ENCODE measurements at places on chromosomes 1 and 21.

- peak; percentile 72 for DNase-seq
Measured at GRCh38 chr1:154961207-154962155, at the start of gene PYGO2. PYGO2 (minus strand) TSS chr1:154961782; CDS start chr1:154961576, 206 bp downstream.

GRCh38 chr1:226371866-226372490, 35.9 kb downstream of the PARP1 start:
- DNase-seq, result no peak

- DNase-seq, result no peak
Measured at GRCh38 chr1:52613636-52614373, 11.6 kb downstream of the GPX7 start.

GRCh38 chr1:1470626-1471388, 758 bp upstream of the ATAD3B start:
- peak; percentile 8 for DNase-seq

GRCh38 chr1:12359359-12360133, 129.7 kb downstream of the VPS13D start:
- no peak for DNase-seq

DNA sequence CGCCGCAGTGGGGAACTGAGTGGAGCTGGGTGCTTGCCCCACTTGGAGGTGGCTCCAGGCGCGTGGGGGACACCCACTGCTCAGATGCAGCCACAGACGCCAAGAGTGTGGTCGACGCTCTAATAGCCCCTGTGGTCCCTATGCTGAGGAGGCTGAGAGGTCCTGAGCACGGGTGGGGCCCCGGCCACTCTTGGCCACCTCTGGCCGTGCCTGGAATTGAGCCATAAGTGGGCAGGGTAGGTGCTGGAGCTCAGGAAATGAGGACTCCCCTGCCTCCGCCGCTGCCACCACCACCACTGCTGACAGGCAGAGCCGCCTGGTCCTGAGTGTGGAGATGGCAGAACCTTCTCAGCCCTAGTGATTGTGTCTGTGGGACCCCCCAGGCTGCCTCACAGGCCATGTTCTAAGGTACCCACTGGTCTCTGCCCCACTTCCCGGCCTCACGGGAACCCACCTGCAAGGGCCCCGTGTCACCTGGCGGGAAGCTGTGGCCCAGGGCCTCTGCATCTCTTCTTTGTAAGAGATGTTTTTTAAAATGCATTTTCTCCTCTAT, 34.6 kb upstream of the DIP2A start:
- peak; percentile 53 for DNase-seq

- no peak for DNase-seq
Measured at GRCh38 chr1:24908591-24909259, 21.4 kb downstream of the RUNX3 start.

DNA sequence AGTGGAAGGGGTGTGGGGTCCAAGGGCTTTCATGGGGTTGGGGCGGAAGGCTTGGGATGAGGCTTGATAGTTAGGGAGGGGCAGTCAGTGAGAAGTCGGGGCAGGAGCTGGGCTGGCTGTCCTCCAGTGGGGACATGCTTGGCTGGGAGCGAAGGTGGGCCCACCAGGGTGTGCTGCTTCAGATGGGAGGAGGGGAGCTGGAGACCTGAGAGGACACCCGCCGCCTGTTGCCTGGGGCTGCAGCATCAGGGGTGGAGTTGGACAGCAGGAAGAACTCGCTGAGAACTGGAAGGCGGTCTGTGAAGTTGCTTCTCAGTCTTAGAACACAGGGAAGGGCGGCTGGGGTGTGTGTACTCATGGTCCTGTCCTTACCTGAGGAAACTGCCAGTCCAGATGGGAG, 1.6 kb downstream of the THEM5 start:
- no peak for DNase-seq

- peak; percentile 94 for DNase-seq
Measured at GRCh38 chr1:39738622-39739366, at the start of gene PPIE. PPIE (plus strand) TSS chr1:39738882; CDS start chr1:39738901, 19 bp downstream.

- DNase-seq, result no peak
Measured at GRCh38 chr1:25569597-25570396, 26.4 kb downstream of the LDLRAP1 start.

DNA sequence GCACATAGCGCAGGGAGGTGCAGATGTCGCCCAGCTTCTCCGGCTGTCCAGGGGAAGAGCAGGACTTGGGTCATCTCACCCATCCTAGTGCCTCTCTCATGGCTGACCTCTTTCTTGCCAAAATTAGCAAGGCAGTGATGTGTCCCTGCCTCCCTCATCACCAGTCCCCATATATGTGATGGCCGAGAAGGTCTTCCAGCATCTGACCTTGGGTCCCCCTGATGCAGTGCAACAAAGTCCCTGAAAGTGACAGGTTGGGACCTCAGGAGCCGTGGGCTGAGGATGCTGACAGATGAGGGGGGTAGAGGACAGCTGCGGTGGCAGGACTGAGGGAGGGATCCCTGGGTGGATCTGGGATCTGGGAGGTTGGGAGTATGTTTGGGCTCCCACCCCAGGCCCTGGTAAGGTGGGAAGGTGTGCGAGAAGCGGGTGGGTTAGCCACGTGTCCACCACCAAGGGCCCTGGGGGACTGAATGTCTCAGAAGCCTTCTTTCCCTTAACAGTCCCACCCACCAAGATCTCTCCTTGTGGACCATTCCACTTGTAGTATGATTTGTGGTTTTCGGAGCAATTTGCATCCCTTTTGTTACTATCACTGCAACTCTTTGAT, 109.7 kb downstream of the SYT2 start:
- DNase-seq, result no peak

- no peak for DNase-seq
Measured at GRCh38 chr21:35658242-35658641, 402.1 kb downstream of the SETD4 start.

DNA sequence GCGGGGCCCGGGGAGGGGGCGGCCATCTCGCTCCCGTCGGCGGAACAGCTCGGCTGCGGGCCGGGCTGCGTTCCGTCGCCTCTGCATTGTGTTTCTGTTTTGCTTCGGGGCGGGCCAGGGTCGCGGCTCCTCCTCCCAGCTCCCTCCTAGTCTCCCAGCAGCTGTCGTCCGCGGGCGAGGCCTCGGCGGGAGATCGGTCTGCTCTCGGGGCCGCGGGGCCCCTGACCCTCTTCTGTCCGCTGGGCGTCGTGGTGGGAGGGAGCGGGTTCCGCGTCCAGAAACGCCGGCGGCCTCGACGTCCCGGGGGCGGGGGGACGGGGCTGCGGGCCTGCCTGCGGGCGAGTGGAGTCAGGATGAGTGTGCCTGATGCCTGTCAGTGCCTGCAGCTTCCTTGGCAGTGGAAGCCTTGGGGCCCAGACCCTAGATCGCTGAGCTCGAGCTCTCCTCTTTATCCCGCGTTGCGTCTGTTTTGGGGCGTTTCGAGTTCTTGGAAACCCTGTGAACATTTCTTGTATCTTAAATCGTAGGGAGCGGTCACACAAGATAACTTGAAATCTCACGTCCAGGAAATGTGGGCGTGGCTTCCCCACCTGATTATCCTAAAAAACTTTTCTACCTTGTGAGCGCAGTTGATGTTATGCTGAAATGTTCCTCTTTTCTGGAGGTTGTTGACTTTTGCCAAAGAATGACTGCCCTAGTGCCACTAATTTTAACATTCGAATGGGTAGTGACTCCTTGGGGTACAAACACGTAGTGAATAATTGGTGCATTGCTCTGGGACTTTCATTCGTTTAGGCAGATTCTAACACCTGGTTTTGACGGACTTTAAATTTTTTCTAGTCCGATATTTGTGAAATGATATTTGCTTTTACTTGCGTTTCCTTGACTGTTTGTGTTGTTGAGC, 676 bp downstream of the MORC3 start:
- DNase-seq, result peak; percentile 39

DNA sequence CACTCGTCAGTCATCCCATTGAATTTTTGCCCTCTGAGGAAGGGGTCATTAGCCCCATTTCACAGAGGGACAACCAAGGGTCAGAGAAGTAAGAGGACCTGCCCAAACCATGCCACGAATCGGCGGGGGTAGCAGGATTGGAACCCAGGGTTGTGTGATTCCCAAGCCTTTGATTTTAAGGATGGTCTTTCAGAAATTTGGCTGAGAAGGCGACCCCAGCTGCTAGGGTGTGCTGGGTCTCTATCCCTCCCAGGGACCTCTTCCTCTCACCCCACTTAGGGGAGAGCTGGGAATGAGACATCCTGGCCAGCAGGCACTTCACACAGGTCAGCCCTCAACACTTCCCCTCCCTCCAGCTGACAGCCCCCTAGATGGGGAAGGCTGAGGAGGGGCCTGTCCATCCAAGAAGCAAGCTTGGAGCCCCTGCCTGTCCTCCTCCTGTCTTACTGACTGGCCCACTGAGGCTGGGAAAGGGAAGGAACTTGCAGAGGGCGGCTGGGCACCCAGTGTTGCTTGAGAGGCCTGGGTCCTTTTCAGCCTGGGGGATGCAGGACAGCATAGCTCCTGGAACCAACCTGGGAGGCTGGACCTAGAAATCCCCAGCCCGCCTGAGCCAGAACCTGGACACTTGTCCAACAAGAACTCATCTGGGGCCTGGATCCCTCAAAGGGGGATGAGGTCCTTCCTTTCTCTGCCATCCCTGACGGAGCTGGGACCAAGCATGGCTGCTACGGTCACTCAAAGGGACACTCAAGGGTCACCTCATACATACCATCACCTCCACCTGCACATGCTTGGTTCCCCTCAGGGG, 1.7 kb downstream of the SDC3 start:
- no peak for DNase-seq

DNA sequence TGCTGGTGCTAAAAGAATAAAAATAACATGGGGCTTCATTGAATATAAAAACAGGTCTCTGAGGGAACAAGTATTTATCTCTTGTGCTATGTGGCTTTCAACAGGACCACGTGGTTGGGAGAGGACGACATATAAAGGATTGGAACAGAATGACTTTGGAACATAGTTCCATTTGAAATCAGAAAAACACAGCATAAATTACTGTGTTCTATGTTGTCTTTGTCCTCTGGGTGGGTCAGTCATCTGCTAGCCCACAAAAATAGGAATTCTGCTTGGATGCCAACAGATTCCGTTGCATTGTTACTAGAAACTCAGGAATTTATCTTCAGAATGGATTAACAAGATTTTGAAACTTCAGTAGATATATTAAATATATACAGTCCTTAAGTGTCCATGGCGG, 5.9 kb downstream of the CEP85 start:
- no peak for DNase-seq

GRCh38 chr1:156128654-156129597, 14.4 kb downstream of the LMNA start:
- no peak for DNase-seq

- no peak for DNase-seq
Measured at GRCh38 chr1:107777664-107778047, 187.3 kb downstream of the VAV3 start.

DNA sequence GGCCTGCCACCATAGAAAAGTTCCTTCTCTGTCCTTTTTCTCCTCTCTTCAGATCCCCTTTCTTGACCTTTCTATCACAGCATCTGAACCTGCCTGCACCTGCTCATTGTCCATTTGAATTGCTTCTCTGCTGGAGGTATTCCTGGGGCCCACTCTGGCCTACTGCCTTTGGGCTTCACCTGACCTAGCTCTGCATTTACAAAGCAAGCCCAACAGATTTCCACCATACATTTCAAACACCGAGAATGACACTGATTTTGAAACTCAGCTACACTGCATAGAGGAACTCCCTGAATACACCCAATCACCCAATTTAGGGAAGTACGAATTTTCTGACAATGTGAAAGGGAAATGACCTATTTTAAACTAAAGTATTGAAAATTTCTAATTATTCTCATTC, 284.5 kb upstream of the USP25 start:
- DNase-seq, result no peak

DNA sequence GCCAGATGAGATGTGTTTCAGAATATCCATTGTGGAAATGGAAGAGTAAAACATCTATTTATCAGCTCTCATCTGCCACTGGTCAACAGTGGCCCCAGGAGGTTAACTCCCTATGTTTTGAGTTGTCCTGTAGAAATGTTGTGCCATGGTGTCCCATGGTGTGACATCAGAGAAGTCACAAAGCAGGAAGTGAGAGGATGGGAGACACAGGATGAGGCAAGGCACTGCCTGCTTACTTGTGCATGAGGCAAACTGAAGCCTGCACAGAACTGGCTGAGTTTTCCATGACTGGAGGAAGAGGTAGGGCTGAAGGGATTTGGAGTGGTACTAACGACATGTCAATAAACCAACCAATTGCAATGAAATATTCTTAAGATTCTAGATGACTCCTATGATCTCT, 131.5 kb upstream of the ZNF644 start:
- DNase-seq, result no peak

GRCh38 chr1:234973426-234974250, 155.0 kb downstream of the TOMM20 start:
- DNase-seq, result no peak

Data from Jurkat, Clone E6-1 (cell line).